Hematopoietic multipotent progenitor cell treated with erythropoietin and hydrocortisone succinate and interleukin-3 and kit ligand, for 15 days (in vitro differentiated cells): ENCODE measurements at places on chromosomes 13 and 19.

DNA sequence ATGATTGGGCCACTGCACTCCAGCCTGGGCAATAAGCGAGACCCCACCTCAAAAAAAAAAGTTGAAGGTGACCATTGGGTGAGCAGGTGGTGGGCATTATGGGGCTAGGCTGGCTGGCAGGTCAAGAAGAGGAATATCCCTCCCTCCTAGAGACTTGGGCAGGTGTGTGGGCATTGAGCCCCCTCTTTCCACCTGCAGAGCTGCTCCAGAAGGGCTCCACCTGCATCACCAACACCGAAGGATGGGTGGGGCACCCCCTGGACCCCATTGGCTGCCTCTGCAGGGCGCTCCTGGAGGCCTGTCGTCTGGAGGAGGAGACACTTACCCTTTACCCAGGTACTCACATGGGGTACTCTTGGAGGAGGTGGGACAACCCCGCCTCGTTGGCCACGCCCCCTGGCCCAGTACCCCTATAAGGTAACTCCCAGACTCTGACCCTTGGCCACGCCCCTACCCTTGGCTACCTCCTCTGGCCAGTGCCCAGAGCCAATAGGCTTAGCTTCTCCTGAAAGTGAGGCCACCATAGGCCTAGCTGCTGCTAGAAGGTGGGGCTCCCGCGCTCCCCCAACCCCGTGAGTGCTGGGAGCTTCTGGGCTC, 21.9 kb downstream of the ZSWIM4 start:
- DNase-seq: no peak

DNA sequence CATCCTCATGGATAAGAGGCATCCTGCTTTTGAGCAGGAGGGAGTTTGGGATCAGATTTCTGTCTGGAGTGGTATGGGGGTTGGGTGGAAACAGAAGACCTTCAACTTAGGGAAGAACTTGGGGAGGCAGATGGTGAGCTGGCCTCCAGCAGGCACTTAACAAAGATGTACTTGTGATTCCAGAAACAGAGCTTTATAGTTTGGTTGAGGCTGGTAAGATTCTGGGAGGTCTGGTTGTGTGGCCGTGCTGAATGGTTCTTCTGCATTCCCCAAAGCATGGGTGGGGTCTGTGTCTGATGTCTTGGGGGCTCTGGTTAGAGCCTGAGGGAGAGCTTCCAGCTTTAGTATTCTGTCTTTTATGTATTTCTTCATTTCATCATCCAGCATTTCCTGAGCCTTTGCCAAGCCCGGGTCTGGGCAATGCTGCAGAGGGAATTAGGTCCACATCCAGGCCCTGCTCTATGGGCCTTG, 4.8 kb downstream of the MEGF8 start:
- no peak for DNase-seq

DNA sequence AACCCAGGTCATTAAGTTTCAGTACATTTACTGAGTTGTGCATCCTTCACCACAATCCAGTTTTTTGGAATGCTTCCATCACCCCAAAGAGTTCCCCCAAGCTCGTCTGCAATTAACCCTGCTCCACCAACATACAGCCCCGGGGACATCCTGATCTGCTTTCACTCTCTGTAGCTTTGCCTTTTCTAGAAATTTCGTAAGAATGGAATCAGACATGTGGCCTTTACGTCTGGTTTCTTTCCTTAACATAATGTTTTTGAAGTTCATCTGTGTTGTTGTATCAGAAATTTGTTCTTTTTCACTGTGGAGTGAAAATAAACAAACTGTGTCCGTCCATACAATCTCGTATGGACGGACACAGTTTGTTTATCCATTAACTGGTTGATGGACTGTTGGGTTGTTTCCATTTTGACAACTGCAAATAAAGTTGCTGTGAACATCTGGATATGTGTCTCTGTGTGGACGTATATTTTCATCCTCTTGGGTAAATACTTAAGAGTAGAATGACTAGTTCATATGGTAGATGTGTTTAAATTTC, 2.9 kb downstream of the KLHL26 start:
- no peak for DNase-seq

DNA sequence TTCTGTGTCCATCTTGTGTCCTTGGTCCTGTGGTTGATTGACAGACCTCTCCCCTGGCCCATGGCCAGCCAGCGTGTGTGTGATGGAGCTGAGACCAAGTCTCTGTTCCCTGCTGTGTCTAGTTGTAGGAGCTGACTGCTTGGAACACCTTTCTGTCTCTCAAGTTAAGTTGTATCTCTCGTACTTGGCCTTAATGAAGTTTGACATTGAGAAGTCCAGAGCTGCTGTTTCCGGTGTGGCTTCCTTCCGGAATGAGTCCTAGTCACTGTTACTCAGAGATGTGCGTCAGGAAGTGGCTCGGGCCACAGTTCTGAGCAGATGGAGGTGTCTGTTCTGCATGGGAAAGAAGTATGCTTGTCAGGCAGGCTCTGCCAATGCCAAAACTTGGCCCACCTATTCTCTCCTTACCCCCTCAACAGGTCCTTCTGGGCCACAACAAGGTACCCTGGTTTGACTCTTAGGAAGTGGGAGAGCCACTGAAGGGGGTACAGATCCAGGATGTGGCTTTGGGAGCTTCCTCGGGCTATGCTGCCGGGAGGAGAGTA, 54.3 kb downstream of the GATAD2A start:
- DNase-seq: peak; percentile 21

DNA sequence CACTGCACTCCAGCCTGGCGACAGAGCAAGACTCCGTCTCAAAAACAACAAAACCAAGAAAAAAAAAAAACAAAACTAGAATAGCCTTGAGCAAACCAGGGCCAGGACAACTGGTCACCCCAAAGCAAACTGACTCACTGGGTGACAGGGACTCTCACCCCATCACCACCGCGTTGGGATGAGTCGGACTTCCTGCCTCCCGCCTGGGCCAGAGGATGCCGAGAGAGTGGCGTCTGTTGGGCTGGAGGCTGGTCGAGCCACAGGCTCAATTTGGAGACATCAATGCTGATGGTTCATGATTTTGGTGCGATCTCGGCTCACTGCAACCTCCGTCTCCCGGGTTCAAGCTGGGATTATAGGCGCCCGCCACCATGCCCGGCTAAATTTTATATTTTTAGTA, 11.6 kb downstream of the TMPRSS9 start:
- DNase-seq: no peak

DNA sequence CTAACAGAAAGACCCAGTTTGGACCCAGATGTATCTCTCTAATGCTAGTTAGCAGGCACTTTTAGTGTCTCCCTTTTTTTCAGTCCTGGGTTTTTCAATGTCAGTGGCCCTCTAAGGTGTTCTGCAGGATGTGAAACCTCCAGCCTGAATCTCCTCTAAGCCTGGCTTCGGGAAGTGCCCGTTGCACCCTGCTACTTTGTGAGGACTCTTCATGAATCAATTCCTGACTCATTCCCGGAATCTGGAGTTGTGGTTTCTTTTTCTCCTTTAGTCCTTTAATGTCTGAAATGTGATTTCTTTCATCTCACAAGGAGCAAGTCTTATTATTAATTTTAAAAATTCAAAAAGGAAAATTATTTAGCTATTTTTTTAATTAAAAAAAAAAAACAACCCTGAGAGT, 116.0 kb downstream of the ZNF536 start:
- no peak for DNase-seq

- DNase-seq: no peak
Measured at GRCh38 chr19:13583114-13583513, 76.8 kb upstream of the CACNA1A start.

GRCh38 chr19:6891761-6892385, 4.5 kb downstream of the ADGRE1 start:
- DNase-seq: no peak

- no peak for DNase-seq
Measured at GRCh38 chr19:33461256-33462111, 60.1 kb downstream of the PEPD start.

GRCh38 chr19:46977548-46977947, 42.1 kb upstream of the NPAS1 start:
- DNase-seq: no peak

DNA sequence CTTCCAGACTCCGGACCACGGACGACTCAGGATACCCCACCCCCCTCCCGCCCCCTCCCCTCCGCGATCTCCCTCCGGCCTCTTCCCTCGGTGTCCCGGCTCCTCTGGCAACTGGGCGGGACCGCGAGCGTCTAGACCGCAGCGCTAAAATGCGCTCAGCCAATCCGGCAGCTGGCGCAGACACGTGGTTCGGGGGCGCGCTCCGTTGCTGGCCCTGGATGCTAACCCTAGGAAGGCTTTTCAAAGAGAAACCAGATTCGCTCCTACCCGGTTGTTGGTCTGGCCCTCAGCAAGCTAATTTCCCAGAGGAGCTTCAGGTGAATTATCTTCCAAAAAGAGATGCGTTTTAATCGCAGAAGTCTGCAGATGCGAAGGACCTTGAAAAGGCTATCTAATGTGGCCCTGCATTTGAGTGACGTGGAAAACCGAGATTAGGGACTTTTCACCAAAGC, at the start of gene DZIP1:
Gene DZIP1, minus strand, starts transcription at position 106 of the 452 bp plus-strand sequence. CDS start 2,677 bp downstream, outside the sequence.
- no peak for DNase-seq

GRCh38 chr13:77508959-77509620, 26.4 kb upstream of the SCEL start:
- DNase-seq: no peak

DNA sequence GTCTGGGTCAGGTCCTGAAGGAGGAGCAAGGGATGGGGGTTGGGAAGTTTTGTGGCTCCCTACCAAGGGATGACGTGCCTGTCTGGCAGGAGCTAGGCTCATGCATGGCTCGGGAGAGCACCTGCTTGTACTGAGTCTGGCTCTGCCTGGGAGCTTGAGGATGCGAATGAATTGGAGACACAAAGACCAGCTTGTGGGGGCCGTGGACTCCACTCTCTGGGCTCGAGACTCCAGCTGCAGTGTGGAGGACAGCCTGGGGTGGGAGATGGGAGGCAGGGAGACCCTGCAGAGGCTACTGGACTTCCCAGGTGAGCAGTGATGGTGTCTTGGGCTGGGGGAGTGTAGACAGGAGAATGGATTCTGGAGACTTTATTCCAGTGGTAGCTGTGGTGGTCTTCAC, 15.2 kb upstream of the URI1 start:
- no peak for DNase-seq

- no peak for DNase-seq
Measured at GRCh38 chr13:33284916-33285315, 639 bp downstream of the STARD13 start.

DNA sequence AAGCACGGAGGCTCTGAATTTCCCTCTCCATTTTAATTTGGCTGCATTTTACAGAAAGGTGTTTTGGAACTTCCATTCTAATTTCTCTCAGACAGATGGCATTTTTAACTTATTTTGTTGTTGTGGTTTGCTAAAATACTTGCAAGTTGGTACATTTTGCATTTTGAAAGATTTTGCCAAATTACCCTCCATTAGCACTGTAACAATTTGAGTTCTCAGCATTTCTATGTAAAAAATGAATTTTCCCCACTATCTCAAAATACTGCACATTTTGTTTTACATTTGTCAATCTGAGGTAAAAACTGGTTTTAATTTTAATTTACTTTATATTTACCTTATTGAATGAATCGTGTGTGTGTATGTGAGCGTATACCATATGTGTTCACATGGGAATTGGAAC, 7.0 kb upstream of the HNRNPL start:
- no peak for DNase-seq

DNA sequence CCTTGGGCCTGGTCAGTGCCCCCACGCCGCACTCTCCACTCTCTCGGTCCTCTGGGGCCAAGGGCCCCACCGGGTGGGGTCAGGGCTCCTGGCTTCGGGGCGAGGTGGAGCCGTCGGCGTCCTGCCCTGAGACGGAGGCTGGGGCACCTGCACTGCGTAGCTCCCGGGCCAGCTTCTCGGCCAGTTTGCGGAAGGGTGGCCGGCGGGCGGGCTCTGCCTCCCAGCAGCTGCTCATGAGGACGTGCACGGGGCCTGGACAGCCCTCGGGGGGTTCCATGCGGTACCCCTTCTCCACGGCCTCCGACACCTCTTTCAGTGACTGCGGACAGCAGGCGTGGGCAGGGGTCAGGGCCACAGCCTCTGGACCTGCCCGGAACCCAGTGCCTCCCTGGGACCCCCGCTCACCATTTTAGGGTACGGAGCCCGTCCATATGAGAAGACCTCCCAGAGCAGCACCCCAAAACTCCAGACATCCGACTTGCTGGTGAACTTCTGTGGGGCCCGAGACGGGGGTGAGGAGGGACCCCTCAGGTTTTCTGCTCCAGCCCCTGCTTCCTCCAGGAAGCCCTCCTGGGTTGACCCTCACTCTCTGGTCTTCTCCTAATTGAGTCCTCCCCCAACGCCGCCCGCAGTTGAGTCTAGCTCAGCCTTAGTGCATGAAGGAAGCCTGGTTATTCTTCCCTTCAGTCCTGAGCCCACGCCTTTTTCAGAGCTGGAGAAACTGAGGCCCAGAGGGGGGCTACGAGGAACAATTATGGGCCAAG, 6.3 kb upstream of the RAX2 start:
- no peak for DNase-seq
